ENCODE measurements at places on chromosomes 5 and 9.

GRCh38 chr5:150114773-150115408 is 28.5 kb upstream of the CSF1R start:
- DNase-seq = no peak

- DNase-seq = no peak
Observed at GRCh38 chr9:73155377-73155776, 3.7 kb downstream of the ANXA1 start.

GRCh38 chr9:111096051-111096450 is 57.8 kb upstream of the LPAR1 start:
- no peak for DNase-seq

DNA sequence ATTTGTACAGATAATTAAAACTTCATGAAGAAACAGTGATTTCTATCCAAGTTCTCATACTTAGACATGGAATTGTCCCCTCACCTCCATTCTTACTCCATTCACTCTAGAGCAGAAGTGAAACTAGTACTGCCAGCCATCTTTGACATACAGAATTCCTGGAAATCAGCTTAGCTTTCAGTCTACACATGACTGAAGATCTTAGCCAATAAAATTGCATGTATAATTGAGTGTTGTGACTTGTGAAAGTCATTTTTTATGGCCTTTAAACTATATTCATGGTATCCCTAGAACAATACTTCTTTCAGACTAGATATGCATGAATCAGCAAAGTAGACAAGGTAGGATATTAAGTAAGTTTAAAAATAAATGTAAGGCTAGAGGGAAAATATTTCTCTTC is 705.2 kb upstream of the ZNF608 start:
- DNase-seq = no peak

- DNase-seq = no peak
Observed at GRCh38 chr9:117677572-117677971, 26.6 kb upstream of the TLR4 start.

- no peak for DNase-seq
Observed at GRCh38 chr5:79842006-79842881, 148.8 kb downstream of the MTX3 start.

All from fibroblast of pulmonary artery (primary cell).